ENCODE measurements at places on chromosomes 7 and 10.

DNA sequence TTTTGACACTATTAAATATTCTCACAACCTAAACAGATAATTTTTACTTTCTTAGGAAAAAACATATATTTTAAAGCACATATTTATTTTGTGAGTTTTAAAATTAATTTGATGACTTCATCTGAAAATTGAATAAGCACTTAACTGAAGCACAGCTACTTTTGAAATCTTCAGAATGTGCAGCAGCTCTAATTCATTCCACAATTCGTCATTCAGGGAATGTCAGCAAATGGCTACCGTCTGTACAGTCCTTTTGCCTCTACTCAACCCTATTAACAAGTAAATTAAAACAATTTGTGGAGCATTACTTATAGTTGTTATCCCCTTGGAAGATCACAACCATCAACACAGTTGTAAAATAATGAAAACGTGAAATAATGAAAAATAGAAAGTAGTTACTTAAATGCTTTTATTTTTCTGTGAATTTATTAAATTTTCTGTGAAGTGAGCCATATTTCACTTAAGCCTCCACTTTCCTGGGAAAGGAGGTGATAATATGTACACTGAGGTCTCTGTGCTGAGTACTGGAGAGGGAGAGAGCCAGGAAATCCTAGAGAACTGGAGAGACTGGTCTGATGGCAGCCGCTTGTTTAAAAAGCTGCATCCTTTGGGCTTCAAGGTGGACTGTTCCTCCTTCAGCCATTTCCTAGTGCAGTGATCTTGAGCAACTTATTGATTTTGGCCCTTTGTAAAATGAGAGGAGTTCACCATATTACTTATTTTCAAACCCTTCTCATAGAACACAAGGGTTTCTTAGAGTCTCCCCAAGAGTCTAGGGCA lies 70.6 kb downstream of the REEP3 start:
- DNase-seq, result no peak

- DNase-seq, result no peak
Observed at GRCh38 chr7:96179837-96180236, 142.1 kb downstream of the SLC25A13 start.

GRCh38 chr7:24665564-24666294 lies 91.5 kb downstream of the GSDME start:
- DNase-seq, result peak; percentile 18

DNA sequence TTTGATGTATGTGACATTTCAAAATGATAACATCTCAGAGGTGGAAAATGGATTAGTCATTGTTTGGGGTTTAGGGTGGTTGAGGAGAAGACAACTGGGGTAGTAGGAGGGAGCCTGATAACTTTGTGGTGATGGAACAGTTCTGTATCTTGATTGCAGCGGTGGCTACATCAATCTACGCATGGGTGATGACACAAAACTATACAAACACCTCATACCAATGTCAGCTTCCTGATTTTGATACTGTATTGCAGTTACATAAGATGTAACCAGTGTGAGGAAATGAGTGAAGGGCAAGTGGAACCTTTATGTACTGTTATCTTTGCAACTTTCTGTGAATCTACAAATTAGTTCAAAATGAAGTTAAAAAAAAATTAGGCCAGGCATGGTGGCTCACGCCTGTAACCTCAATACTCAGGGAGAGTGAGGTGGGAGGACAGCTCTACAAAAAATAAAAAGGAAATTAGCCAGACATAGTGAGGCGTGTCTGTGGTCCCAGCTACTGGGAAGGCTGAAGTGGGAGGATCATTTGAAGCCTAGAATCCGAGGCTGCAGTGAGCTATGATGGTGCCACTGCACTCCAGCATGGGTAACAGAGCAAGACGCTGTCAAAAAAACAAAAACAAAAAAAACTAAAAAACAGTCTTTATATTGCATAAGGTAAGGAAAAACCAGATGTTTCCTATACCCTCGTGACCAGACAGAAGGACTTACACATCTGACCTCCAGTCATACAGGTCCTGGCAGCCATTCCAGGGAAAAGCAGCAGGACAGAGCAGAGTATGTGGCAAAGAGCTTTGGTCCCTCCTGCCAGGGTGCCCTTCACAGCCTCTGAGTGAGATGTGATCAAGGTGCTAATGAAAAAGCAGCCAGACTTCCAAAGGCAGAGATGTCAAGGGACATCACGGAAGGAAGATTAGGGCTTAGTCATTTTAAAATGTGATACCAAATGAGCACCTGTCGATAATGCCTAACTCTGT lies 50.8 kb downstream of the CYTH3 start:
- no peak for DNase-seq

DNA sequence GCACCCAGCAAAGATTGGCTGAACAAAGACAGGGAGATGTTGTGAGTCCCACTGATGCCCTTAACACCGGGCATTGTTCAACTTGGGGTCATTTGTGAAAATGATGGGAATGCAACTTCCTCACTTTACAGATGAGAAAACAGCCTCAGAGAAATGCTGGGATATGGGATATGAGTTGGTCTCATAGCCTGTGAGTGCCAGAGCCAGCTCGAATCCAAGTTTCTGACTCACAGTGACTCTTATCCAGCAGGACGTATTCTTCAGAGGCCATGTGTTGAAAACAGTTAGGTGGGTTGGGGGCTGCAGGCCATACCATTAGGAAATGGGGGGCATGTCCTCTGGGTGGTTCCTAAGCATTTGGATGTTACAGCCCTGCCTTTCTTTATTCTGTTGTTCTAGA lies 45.2 kb downstream of the KIAA1217 start:
- DNase-seq, result no peak

- DNase-seq, result no peak
Observed at GRCh38 chr7:137989590-137989989, 12.3 kb downstream of the CREB3L2 start.

DNA sequence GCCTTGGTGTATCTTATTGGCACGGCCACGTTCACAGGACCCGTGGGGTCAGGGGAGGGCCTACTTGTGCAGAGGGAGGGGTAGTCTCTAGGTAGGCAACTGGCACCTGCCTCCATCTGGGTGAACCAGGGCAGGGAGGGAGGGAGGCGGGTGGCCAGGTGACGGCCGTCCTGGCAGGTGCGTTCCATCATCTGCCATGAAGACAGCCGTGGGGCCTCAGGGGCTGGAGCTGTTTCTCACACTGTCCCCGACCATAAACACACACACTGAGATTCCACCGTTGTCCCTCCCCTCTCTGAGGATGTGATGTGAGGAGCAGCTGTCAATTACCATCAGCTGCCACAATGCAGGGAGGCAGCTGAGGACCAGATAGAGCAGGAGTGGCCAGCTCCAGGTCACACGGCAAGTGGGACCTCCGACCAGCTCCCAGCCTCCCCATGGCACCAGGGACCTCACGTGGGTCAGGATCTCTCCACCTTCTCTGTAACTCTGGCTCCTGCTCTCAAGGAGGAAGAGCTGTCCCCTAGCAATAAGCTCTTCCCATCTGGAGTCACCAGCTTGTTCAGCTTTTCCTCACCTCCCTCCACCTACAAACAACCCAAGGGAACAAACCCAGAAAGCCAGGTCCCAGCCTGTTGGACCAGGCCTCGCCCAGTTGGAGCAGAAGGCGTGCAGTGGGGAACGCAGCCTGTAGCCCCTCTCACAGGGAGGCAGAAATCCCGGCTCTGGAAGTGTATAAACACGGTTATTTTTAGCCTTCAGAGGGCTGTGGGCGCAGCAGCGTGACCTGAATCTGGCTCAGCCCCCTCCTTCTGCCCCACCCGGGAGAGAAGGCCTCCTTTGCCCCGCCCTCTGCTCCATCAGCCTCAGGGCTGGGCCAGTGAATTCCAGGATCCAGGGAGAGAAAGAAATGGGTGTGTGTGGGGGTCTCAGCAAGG lies 33.1 kb downstream of the ZMIZ1 start:
- DNase-seq, result peak; percentile 70

DNA sequence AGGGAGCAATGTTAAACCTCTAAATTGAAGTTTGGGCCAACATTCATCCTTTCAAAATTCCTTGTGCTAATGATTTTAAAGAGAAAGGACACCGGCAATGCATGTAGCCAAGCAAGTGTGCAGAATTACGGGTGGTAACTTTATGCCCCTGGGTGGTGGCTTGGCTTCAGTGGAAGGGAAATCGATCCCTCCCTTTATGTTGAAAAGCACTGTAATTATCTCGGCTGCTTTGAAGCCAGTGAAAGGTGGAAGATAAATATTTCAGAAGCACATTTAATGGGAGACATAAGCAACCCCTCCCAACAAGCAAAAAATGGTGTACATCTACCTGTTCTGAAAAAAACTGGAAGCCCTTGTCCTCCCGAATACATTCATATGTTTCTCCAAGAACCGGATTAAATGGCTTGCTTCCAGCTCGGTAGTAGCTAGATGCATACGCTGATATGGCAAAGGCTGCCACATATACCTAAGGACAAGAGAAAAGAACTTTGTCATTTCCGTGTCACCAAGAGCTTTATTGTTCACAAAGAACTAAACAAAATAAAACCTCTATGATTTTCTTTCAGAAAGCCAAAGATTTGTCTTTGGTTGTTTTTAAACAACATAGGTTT lies 73.3 kb upstream of the GSDME start:
- DNase-seq, result no peak

DNA sequence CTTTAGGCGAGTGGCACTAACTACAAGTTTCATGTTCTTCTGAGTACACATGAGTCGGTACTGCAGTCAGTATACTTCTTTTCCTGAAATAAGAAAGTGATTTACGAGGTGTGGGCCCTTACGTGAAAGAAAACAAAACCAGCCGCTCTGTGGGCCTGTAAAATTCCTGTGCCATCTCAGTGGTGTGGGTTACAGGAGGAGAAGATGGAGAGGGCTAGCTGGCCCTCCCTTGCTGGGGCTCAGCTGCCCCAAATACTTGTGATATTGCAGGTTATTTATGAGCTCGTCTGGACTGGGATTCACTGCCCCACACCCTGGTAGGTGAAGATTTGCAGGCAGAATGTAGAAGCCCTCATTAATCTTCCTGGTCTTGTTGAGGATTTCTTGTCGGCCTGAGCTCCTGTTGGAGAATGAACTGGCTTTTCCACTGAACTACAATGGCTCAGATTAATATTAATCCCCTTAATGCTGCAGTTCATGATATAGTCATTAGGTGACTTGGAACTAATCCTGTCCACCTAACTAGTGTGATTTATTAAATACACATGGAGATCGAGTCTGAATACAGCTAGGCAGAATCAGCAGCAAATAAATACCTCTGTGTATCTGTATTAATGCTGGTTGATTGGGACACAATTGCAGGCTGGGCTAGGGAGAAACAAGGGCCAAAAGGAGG lies 68.0 kb downstream of the GBF1 start:
- no peak for DNase-seq

DNA sequence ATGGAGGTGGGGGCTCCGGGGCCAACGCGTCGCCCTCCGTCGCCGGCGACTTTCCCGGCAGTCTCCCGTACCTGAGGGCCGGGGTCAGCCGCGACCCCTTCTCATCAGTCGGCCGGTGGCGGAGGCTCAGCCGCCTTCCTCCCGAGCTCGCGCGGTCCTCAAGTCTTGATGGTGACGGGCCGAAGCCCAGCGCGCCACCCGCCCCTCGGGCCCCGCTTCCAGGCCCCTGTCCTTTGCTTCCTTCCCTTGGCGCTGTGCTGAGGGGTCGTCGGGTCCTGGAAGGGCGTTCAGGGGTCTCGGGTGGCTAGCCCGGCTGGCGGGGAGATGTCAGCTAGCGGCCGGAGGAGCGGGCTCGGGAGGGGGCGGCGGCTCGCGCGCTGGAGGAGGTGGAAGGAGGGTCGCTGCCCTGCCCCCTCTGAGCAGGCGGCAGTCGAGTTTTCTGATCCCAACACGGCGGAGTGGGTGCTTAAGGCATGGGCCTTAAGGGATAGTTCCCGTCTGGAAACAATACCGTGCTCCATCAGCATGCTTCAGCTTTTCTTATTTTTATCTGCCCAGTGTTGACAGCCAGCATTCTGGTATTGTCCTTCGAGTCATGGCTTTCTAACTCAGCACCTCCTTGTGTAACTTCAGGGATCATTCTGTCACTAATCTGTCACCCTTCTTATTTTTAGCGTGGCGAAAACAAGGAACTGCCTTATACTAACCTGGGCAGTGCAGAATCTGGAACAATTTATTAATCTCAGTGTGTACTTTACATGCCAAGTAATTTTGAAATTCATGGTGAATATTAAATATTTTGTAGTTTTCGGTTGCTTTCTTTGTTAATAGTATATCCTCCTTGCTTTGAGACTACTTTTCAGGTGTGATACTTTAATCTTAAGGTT lies 748 bp downstream of the PHTF2 start:
- DNase-seq, result peak; percentile 79

DNA sequence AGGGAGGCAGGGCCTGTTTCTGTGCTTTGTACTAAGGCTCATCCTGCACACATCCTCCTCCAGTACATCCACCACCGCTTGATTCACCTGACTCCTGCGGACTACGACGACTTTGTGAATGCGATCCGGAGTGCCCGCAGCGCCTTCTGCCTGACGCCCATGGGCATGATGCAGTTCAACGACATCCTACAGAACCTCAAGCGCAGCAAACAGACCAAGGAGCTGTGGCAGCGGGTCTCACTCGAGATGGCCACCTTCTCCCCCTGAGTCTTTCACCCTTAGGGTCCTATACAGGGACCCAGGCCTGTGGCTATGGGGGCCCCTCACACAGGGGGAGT lies 10.2 kb downstream of the NDST2 start:
- no peak for DNase-seq

DNA sequence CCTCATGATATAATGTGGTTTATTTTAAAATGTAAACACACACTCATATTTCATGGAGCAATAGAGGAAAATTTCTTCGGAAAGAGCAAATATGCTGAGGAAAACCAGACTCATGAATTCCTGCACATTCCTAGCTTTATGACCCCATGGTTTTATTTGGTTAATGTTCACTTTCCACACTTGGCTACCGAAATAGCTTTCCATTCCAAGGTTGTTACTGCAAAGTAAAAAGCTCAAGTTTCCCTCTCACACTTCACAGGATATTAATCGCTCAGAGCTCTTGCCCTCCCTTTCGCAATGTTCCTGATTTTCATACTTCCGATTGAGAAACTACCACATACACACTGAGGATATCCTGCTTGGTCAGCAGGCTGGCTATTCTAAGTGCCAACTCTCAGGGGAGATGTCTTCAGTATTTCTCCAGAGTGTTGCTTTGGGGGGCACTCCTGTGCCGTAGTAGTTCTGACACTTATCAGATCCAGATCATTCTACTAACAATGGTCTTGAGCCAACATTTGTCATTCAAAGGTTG lies 77.5 kb upstream of the STEAP1B start:
- DNase-seq, result no peak

DNA sequence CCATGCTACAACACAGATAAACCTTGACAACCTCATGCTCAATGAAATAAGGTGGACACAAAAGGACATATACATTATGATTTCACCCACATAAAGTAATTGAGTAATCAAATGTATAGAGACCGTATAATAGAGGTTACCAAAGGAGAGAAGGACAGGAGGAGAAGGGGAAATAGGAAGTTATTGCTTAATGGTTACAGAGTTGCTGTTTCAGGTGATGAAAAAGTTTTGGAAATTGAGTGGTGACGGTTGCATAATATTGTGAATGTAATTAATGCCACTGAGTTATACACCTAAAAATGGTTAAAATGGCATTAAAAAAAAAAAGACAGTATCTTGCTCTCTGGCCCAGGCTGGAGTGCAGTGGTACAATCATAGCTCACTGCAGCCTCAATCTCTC lies 1.5 kb upstream of the OGDH start:
- no peak for DNase-seq

GRCh38 chr7:801940-802381 lies 30.3 kb upstream of the SUN1 start:
- no peak for DNase-seq

All from glutamatergic neuron (in vitro differentiated cells).